ENCODE measurements at places on chromosomes 16 and 17.
A peak's percentile ranks its signal among the peaks of the same experiment; 100 is the strongest.

- DNase-seq: no peak
These were observed 8.0 kb downstream of the TXNDC11 start for GRCh38 chr16:11734653-11735043.

DNA sequence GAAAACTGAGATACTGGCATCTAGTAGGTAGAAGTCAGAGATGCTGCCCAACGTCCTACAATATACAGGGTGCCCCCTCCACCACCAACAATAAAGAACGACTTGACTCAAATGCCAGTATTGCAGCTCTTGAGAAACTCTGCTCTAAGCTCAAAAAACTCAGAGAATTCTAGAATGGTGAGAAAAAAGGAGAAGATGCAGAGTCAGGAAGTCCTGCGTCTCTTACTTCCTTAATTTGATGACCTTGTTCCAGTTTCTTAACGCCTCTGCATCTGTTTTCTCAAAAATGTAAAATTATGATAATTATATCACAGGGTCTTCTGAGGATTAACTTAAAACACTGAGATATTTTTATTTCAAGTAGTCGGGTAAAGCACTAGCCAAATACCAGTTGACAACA lies 1.7 kb upstream of the HSBP1 start:
- DNase-seq: peak; percentile 22

- DNase-seq: no peak
These were observed 4.7 kb downstream of the NEURL4 start for GRCh38 chr17:7324438-7324779.

GRCh38 chr16:85929259-85929721 lies 30.3 kb downstream of the IRF8 start:
- DNase-seq: no peak

DNA sequence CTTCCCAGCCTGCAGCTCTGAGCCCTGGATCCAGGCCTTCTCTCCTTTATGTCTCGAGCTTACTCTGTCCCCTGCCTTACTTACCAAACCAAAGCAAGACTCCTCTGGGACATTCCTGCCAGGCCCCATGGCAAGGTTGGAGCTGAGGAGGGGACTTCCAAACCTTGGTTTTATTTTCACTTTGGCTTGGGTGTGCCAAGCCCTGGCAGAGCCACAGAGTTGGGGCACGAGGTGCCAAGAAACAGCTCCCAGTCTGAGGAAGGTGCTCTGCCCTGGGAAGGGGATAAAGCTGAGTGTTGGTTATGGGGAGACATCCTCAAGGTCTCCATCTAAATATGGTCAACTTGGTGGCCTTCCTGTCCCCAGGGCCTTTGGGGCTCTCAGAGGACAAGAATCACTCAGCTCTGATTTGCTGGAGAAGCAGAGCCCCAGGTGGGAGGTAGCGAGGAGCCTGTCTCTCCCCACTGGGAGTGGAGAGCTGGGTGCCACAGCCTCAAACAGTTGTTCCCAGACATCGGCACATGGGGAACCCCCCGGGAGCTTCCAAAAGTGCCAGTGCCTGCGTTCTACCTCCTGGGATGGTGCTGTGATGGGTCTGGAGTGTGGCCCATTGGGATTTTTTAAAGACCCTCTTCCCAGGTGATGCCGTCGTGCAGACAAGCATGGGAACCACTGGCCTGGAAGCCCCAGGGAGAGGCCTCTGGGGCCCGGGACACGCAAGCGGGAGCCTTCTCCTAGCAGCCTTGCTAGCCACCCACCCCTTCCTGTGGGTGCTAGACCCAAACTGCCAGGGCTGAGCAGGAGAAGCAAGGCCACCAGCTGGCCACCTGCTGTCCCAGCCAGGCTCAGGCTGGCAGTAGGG lies 10.3 kb downstream of the NLRC5 start:
- DNase-seq: no peak
